ENCODE measurements at places on chromosomes 1 and 21.

GRCh38 chr1:35298464-35298863, 30.0 kb downstream of the ZMYM4 start:
- no peak for DNase-seq

DNA sequence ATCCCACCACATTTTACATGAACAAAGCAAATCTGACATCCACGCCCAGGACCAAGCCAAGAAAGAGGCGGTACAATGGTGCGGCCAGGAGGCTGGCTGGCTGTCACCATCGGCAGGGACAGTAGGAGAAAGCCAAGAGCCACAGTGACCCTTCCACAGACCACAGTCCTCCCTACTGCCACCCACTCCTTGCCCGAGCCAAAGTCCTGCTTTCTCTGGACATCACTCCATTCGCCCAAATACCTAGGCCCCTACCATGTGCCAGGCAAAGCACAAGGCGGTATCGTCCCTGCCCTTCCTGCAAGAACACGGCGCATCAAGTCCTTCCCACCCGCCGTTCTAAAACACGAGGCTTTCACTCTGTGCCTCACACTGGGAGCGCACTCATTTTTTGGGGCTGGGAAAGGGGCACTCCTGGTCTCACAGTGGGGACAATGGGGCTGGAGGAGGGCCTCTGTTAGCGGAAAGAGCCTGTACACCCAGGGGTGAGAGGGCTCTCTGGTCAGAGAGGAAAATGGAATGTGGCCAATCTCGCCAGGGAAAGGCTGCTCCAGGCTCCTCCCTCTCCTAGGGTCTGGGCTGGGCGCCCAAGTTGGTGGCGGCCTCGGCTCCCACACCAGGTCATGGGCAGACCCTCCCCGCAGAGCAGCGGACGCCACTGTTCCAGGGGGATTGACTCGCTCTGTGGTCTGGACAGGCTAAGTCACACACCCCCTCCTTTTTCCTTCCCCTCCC, 26.5 kb downstream of the SSBP3 start:
- no peak for DNase-seq

GRCh38 chr1:204602111-204602579, 83.4 kb downstream of the LRRN2 start:
- no peak for DNase-seq

DNA sequence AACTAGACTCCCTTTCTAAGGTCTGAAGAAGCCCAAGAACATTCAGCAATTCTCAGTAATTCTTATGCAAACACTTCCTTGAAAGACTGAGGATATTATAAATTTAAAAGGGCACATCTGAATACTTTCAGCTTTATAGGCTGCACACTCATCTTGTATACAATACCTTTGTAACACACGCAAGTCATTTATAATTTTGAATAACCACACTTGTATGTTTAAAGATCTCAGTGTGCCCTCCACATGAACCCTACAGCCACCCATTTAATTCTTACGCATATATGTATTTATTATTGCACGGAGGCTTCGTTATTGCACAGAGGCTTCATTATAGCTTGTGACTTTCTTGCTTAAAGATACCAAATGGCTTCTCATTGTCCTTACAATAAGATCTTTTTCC, 1.2 kb upstream of the KRTAP27-1 start:
- DNase-seq = no peak

DNA sequence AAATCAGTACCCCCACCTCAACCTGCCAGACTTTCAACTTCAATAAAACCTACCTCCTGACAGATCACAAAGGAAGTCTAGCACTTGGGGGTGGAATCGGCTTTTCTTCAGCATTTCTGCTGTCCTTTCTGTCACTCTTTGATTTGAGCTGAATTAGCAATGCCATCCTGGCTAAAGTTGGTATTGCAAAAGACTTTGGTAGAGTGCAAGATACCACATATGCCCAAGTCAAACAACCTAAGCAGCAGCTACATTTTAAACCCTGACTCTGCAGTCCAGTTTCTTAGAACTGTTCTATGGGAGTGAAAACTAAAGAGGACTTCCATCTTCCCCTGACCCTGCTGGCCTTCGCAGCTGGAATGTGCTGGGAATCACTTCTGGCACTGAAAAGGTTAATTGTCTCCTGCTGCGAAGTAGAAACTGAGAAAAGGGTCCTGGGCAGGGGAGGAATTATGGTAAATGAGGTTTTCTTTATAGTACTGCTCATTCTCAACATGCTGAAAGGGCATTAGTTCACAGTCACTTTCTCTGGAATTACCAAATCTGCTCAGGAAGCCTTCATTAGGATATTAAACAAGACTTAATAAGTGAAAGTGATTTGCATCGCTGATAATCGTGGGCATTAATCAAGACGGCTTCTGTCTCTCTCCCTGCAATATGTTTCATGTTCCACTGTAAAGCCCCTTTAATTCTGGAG, 126.2 kb upstream of the SMYD2 start:
- DNase-seq = no peak

GRCh38 chr1:10475510-10475909, 760 bp downstream of the PEX14 start:
- no peak for DNase-seq

Measured in stimulated activated CD8-positive, alpha-beta memory T cell treated with anti-CD3 and anti-CD28 coated beads, Interleukin-12 subunit alpha, Interleukin-12 subunit beta, amount 100 ng/mL, for 4 hours (primary cell).